ENCODE measurements at places on chromosomes 16 and 17. TPM values are rescaled to one million over a fixed set of nuclear protein-coding genes. Genes with fewer than 3 reads are reported as not detected.

KRTAP1-5 gene
- not detected for polyA plus RNA-seq

TRAPPC2L gene
- polyA plus RNA-seq, result 101 TPM

KRT12 gene
- not detected for polyA plus RNA-seq

ZNF423 gene
- polyA plus RNA-seq, result not detected

LPO gene
- polyA plus RNA-seq, result not detected

GLTPD2 gene
- polyA plus RNA-seq, result 0.57 TPM

KRT24 gene
- not detected for polyA plus RNA-seq

AHSP gene
- polyA plus RNA-seq, result 1.8 TPM

ARHGAP44 gene
- not detected for polyA plus RNA-seq

MPP3 gene
- polyA plus RNA-seq, result not detected

CD300H gene
- polyA plus RNA-seq, result 3.2 TPM

MPP2 gene
- not detected for polyA plus RNA-seq

TBX2 gene
- not detected for polyA plus RNA-seq

DNA sequence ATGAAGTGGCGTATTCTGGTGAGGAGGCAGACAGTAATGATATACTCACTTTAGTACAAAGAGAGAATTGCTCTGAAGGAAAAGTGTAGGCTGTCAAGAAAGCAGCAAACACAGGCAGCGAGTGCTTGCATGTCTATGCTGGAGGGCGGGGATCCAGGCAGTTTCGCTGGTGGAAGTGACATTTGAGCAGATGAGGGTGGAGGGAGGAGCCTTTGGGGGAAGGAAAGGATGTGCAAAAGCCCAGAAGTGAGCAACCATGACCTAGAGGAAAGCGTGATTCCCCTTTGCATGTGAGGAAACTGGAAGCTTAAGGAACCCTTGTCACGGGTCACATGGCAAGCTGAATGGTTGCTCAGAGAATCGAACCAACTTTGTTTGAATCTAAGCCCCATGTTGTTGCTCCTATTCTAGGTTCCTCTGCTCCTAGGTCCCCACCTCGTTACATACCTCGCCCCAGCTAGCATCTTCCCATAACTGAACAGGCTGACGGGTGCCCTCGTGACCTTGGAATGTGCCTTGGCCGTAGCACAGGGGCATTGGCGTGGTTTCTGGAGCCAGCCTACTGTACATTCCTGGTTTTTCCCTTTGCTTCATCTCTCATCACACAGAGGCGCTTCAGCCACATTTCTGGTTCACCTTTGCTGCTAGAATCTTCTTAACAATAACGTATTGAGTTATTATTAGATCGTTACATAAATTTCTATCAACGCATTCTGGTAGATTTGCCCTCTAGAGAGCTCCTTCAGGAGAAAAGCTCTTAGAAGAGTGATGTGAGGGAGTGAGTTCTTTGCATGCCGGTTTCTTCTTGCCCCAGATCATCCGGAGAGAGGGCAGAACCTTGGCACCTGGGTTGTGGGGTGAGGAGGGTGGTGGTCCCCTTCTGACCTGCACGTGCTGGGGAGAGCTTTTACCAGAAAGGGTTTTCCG, 191.8 kb downstream of the SNX29 start:
- DNase-seq, result no peak

- no peak for DNase-seq
These were observed 2.8 kb downstream of the PKMYT1 start for GRCh38 chr16:2977440-2977839.

DNA sequence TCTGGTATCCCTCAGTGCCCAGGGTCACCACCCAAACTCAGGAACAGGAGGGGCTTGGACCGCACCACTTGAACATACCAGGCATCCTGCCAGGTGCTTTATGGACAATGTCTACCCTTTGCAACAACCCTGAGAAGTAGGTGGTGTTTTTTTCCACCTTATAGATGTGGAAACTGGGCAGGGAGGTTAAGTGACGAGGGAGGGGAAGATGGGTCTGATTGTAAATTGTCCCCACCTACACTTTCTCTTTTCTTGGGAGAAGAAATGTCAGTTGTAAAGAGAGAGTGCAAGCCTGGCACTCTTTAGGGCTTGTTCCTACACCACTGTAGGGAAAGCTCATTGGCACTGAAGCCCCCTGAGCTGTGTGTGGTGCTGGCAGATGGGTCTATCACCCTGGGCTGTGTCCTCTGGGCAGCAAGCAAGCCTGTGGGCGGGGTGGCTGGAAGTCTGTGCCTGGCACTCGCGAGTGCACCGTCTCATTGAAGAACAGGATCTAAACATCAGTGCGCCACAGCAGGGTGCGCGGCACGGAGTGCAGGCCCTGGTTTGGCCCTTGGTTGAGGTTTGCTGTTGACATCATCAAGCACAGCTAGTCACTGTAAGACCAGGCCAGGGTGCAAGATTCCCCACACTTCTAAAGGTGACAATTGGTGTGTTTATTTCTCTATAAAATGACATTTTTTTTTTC, 15.1 kb downstream of the NOD2 start:
- DNase-seq, result no peak

GRCh38 chr17:80843741-80844156, 147.9 kb upstream of the CHMP6 start:
- no peak for DNase-seq

- no peak for DNase-seq
These were observed 21.2 kb downstream of the CRISPLD2 start for GRCh38 chr16:84840687-84841627.

GRCh38 chr16:55297062-55297909, 26.7 kb upstream of the IRX6 start:
- no peak for DNase-seq

- DNase-seq, result no peak
These were observed 237.3 kb upstream of the TNRC6C start for GRCh38 chr17:77720946-77721845.

GRCh38 chr16:79612207-79612606, 11.7 kb upstream of the MAF start:
- DNase-seq, result no peak

- DNase-seq, result no peak
These were observed 10.0 kb downstream of the DUS2 start for GRCh38 chr16:68033101-68033500.

DNA sequence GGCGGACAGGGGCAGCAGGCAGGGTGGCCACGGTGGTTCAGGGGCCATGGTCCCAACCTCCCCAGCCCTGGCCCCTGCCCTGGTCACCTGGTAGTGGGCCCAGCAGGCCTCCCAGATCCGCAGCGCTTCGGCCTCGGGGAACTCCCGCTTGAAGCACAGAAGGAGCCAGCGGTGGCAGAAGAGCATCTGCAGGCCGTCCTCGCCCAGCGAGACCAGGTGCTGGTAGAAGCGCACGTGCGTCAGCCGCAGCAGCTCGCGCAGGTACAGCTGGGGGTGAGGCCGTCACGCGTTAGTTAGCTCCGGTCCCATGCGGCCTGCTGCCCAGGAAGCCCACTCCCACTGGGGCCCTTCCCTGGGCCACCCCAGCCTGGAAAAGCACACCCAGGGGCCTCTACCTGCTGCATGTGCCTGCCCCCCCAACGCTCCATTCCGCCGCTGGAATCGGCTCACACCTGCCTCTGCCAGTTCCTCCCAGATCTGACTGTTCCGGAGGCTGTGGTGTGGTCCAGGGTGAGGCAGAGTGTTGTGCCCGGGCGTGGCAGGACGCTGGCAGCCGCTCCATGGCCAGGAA, 90.8 kb downstream of the TBC1D16 start:
- no peak for DNase-seq

- no peak for DNase-seq
These were observed 12.1 kb downstream of the NHERF1 start for GRCh38 chr17:74760404-74761105.

DNA sequence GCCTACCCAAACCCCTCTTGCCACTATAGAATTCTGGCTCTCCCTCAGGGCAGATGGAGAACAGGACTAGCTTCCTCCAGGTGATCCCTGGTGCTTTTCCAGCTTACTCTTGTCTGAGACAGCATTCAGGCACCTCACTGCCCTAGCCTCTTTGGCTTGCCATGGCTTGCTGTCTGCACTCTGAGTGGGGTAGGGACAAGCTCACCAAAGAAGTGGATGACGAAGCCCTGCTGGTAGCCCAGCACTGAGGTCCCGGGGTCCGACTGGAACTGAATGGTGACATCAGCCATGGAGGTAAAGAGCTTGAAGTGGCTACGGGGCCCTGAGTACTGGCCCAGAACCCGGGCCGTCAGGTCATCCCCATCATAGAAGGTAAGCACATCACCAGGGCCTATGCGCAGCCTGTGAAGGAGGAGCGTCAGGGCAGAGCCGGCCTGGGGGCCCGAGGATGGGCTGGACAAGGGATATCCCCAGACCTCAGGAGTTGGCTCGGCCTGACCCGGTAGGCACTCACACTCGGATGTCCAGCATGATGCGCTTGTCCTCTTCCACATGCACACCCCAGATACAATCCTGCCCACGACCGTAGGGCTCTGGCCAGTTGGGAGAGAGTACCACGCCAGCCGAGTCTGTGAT, 7.6 kb upstream of the PHF12 start:
- DNase-seq, result no peak

DNA sequence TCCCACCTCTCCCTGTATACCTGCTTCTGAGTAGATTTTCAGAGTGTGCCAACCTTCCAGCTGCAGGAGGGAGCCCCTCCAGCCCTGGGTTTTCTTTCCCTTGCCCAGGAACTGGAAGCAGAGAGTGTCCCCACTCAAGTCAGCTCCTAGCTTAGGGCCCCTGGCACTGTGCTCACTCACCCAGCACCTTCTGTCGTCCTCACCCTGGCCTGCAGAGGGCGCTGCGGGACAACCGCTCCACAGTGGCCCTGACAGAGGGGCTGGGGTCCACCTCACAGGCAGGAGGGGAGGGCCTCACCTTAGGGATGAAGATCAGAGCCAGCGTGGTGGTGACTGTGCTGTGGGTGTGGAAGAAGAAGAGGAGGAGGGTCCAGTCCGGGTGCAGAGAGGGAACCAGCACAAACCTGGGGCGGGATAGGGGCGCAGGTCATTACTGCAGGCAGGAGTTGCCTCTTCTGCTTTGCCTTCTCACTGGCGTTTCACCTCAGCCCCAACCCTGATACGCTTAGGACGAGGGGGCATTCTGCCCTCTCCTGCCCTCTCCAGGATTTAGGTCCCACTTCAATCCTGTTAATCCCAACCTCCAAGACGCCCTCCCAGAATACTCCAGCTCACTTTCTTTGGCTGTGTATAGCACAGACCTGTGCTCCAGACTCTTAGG, 10.0 kb downstream of the GPR179 start:
- no peak for DNase-seq

- DNase-seq, result no peak
These were observed 18.5 kb upstream of the SP2 start for GRCh38 chr17:47877368-47878034.

DNA sequence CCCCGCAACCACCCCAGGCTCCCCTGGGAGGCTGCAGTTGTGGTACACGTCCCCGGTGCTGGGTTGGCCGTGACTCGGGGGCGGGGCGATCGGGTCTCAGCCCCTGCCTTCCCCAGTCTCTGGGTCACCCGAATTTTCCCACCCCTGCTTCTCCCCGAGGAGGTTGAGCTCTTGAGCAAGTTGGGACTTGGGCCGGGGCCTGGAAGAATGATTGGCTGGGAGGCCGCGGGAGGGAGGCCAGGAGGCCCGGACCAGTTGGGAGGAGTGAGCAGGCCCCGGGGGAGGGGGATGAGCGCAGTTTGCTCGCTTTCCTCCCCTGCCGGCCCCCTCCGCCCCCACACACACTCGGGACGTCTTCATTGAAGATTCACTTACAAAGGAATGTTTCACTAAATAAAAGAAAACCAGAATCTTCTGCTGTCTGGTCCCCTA, 4.5 kb upstream of the HEXIM1 start:
- no peak for DNase-seq

- DNase-seq, result no peak
These were observed 3.3 kb downstream of the ITGA3 start for GRCh38 chr17:50059256-50059655.

DNA sequence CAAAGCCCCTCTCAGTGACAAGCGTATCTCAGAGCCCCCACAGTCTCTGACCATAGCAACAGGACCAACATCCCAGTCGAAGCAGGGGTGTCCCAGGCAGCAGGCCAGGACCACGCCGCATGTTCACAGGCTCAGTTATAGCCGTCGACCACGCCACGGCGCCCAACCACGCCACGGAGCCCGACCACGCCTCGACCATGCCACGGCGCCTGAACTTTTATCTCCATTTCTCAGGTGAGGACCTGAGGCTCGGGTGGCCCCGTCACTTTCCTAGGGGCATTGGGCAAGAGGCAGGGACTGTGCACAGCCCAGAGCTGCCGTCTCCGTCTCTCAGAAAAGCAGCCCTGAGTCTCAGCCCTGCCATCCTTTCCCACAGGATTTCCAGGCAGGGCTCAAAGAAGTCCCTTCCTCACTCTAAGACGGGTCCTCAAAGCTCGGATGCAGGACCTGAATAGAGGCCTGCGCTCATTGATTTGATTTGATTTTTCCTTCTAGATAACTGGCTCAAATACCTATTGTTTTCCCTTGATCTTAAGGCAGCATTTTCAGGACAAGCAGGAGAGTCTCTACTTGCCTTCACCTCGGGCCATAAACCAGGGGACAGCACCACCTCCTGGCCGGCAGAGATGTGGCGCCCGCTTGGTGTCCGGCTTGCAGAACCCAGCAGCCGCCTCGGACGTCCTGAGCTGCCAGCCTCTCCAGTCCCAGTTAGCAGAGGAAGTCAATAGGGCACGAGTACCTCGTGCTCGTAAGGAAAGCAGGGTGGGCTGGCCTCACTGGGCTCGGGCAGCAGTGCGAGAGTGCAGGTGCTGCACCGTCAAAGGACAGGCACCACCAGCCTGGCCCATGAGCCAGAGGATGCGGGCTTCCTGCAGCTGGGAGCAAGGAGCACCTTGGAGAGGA, 38.8 kb downstream of the C16orf95 start:
- peak; percentile 46 for DNase-seq

DNA sequence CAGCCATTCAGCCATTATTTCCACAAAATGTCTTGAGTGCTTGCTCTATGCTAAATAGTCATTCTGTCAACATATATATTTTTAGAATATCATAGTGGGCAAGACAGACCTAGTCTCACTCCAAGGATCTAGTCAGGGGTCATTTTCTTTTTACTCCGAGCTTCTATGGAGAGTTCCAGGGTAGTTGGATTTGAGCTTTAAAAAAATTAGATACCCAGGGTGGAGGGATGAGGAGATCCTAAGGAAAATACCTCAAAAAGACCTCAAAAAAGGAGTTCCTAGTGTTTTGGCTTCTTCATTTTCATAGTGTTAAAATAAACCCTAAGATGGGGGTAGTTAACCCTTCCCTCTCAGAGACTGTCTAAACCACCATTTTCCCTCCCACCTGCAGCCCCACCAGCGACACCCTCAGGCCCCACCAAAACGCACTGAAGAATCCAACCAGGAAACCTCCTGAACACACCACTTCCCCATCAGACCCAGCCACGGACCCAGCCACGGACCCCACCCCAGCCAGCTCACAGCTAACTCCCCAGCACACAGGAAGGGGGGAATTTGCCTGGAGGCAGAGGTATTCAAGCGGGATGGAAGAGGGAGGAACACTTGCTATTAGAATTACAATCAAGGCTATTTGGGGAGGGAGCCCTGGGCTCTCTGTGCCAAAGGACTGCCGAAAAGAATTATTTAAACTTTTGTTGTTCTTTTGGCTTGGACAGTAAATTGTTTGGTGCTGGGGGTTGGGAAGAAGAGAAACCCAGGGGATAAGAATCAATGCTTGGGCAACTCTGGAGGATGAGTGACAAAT, 2.2 kb downstream of the ETV4 start:
- no peak for DNase-seq

GRCh38 chr17:1107777-1108477, 71.9 kb downstream of the ABR start:
- peak; percentile 19 for DNase-seq

- no peak for DNase-seq
These were observed 24.1 kb upstream of the ADORA2B start for GRCh38 chr17:15920758-15921239.
